ENCODE measurements at places on chromosomes 1 and 21.
A peak's percentile ranks its signal among the peaks of the same experiment; 100 is the strongest.

GRCh38 chr1:9101510-9102146 lies 27.3 kb downstream of the GPR157 start:
- DNase-seq: peak; percentile 29

DNA sequence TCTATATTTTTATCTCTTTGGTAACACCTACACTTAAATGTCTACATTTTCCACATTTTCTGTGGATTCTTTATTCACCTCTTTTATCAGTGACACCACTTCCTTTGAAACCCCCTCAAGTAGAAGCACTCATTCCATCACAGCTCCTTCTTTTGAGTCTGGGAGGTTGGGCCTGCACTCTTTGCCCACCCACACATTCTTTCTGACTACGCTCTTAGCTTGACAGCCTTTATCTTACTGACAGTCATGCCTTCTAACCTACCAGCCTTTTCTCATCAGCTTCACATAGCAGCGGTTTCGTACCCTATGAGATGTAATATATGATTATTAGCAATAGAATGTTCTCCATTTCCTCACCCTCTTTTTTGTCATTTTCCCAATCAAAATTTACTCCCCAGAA lies 151.9 kb downstream of the TNFSF18 start:
- peak; percentile 13 for DNase-seq

DNA sequence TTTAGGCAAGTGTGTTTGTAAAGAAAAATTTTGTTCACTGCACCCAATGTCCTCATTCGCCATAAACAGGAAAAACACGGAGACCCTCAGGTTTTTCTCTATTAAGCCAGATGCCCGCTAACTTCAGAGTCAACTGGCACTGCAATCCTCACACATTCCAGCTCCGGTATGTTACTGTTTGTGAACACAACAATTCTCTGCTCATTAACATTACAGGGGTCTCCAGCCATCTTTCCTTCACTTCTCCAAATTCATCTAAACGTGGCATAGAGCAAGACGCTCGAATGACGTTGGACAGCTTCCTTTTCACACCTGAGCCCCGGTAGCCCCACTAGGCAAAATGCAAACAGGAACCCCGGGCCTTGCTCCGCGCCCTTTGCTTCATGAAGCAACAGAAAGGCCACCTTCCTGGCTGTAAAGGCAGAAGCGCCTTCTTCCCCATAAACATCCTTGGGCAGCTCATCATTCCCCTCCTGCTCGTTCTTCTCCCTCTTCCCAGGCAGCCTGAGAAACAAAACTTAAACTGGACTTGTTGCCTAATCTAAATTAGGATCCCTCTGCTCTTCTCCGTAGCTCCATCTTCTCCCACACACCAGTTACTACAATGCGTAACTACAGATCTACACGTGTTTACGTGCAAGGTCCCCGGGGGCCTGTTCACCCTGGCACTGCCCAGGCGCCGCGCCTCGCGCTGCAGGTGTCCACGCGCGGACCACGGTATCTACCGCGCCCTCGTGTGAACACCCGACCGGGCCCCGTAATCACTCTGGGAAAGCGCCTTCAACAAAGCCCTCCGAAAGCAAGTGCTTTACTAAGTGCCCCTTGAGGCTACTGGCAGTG lies 1.2 kb downstream of the LBR start:
- DNase-seq: peak; percentile 51

- no peak for DNase-seq
Observed at GRCh38 chr1:216640100-216640499, 83.1 kb downstream of the ESRRG start.

DNA sequence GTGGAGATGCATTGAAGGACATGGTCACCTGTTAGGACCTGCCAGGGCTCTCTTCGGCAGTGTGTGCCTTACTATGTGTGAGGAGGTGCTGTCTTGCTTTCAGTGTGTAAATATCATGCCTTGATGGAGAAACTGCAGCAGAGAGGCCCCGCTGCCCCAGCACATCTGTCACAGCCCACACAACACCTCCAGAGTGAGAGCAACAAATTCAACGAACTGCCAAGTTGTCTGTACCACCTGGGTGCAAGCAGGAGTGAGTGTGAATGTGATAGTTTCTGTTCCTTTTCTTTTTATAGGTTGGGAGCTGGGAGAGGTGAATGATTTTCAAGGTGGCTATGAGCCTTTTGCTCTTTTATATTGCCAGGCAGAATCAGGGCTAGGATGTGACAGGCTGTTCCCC lies 114.6 kb upstream of the KIAA0040 start:
- DNase-seq: no peak

DNA sequence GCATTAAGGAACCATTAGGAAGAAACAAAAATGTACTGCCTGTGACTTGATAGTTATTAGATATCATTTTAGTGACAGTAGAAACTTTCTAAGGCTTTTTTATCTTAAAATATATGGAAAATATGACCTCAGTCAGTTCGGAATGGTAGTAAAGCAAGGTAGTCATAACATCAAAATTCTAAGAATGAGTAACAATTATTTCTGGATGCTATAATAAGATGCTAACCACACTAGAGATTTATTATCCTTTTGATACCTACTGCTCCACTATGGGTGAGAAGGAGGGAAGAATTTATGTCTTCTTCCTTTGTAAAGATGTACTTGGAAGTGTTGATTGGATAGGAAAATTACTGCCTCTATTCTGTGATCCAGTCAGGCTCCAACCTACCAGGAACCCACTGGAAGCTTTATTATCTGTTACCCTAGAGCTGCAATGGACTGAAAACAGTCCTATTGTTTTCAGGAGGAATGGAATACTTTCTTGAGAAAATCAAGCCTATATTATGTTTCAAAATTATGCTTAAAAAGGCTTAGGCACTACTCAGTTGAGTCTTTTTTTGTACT lies 8.8 kb downstream of the FMN2 start:
- DNase-seq: no peak

DNA sequence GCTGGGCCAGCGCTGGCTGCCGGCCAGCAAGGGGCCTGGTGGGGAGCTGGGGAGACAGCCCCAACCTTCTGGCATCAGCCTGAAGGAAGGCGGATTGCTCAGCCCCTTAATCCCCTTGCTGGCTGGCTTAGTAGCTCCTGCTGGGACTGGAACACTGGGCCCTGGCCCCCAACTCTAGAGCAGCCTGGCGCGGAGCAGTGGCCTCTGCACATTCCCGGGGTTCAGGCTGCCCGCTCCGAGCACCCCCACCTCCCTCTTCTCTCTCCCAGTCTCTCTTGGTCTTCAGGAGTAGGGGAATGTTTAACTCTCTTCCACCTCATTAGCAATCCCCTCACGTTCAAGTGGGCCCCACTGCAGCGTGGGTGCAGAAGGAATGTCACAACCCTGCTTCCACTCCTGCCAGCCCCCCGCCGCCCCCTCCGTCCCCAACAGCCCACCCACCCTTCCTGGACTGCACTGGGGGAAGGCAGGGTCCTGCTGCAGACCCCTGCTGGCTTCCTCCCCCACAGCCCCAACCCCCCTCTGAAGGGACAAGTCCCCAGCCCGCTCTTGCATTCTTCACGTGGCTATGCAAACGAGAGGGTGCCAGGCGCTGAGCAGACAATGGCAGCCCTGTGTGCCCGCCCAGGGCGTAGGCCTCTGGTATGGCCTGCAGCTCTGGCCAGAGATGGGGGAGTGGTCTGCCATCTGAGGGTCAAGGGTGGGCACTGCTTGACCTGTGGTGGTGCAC lies 980 bp upstream of the CLDN19 start:
- no peak for DNase-seq

- DNase-seq: no peak
Observed at GRCh38 chr1:8727809-8728213, 89.6 kb downstream of the RERE start.

GRCh38 chr1:116532671-116533428 lies 38.0 kb downstream of the CD58 start:
- DNase-seq: no peak

- DNase-seq: peak; percentile 7
Observed at GRCh38 chr21:39037807-39038405, 145.3 kb downstream of the PSMG1 start.

- no peak for DNase-seq
Observed at GRCh38 chr1:242008826-242009495, 10.1 kb upstream of the MAP1LC3C start.

- DNase-seq: peak; percentile 30
Observed at GRCh38 chr1:24727501-24728216, 17.6 kb upstream of the CLIC4 start.

- no peak for DNase-seq
Observed at GRCh38 chr1:193068013-193068412, 8.6 kb downstream of the RO60 start.

- DNase-seq: no peak
Observed at GRCh38 chr1:52795464-52795863, 47.1 kb upstream of the ZYG11A start.

- no peak for DNase-seq
Observed at GRCh38 chr1:175204330-175204729, 11.8 kb upstream of the KIAA0040 start.

GRCh38 chr1:7680207-7680954 lies 90.7 kb upstream of the VAMP3 start:
- peak; percentile 62 for DNase-seq

- no peak for DNase-seq
Observed at GRCh38 chr1:27569088-27569460, 34.9 kb downstream of the AHDC1 start.

DNA sequence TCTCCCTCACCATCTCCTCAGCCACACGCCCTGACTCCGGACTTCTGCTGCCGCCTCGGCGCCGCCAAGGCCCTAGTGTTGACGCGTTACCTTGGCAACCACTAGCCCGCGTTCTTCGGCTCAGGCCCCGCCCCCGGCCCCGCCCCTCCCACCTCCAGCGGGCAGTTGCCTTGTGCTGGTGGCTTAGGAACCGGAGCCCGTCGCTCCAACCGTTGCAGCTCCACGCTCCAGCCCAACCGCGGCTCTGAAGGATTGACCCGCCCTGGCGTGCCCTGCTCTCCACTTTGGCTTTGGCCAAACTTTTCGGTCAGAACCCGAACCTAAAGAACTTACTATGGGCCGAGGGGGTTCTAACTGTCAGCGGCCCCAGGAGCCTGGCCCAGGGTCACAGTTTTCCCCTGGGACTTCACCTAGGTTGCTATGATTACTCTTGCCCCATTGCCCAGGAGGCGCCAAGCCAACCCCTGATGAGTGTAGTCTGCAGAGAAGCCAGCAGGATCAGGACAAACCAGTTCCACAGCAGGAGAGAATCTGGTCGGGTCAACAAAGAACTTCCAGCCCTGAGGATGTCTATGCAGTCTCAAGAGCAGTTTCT lies at the start of gene CFAP45:
Gene CFAP45, minus strand, starts transcription at position 80 of the 595 bp plus-strand sequence. Its CDS starts 67 bp downstream, at position 13.
- peak; percentile 27 for DNase-seq

- peak; percentile 10 for DNase-seq
Observed at GRCh38 chr1:236393681-236394481, at the start of gene EDARADD. Gene EDARADD, plus strand, starts transcription at chr1:236394286. Its CDS starts 159 bp downstream, at chr1:236394445.

DNA sequence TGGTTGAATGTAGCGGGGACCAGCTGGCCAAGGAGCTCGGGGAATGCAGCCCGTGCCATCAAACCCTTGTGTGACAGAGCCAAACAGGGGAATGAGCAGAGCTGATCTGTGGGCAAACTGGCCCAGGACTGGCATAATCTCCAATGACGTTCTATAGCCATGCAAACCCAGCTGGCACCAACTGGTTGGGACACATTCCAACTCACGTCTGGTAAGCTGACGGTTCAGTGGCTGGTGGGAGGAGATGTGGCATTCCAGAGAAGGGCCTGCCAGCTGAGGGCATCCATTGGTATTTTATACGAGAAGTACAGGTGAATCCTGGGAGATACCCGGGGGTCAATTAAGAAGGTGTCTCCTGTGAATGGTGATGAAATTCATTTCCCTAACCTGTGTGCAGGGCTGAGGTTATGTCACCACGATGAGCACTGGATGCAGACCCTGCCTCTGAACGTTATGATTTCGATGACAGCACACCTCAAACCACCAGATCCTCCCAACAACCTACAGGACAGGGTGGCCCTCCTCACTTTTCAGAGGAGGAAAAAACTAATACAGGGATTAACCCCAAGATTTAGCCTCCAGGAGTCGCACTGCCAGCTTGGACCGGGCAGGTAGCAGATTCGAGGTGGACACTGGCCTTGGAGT lies 39.0 kb upstream of the RUNX3 start:
- no peak for DNase-seq

DNA sequence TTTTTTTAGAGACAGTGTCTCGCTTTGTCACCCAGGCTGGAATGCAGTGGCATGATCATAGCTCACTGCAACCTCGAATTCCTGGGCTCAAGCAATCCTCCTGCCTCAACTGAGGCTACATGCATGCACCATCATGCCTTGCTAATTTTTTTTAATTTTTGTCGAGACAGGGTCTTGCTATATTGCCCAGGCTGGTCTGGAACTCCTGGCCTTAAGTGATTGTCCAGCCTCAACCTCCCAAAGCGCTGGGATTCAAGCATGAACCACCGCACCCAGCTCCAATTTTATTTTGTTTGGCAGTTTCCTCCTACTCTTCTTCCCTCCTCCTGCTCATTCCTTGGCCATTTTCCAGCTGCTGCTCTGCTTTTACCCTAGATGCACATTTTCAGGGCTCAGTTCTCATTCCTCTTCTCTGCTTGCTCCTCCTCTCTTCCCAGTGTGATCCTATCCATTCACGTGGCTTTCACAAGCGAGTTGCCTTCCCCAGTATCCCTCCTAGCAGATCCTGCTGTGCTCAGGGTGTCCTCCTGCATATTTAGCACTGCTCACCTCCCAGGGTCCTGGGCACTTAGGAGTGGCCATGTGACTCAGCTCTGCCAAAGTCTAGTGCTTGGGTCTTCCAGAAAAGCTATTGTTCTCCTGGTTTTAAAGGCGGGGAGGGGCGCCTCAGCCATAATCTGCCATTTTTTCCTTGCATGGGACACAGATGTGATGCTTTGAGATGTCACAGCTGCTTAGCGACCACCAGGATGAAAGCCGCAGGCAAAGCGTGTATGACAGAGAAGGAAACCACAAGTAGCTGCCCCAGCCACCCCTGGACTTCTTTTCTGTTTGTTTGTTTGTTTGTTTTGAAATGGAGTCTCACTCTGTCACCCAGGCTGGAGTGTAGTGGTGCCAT lies 33.7 kb downstream of the PSEN2 start:
- no peak for DNase-seq

DNA sequence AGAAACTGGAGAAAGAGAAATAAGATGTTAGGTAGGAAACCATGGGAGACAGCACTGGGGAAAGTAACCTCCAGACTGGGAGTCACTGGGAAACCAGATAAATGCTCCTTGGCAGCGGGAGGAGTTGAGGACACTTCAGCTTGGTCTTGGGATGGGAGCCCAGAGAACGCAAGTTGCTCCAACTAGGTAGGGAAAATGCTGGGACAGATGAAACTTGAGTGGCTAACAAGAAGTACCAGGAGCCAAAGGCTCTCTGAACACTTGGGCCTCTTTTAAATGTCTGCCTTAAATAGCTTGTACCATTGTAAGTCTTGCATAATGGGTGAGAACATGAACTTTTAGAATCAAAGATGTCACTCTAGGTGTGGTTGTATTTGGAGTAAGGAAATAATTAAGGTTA lies 3.0 kb downstream of the NMNAT1 start:
- no peak for DNase-seq

DNA sequence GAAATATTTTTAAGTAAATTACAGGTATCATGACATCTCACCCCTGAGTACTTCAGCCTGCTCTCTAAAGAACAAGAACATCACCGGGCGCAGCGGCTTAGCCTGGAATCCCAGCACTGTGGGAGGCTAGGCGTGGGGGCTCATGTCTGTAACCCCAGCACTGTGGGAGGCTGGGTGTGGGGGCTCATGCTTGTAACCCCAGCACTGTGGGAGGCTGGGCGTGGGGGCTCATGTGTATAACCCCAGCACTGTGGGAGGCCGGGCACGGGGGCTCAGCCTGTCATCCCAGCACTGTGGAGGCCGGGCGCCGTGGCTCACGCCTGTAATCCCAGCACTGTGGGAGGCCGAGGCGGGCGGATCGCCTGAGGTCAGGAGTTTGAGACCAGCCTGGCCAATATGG lies 7.7 kb upstream of the CDK11B start:
- no peak for DNase-seq

Data from stimulated activated CD4-positive, alpha-beta T cell treated with anti-CD3 and anti-CD28 coated beads, Interleukin-15, amount 100 ng/mL, for 24 hours (primary cell).